Upper lobe of left lung (tissue), 6 donors: ENCODE measurements at places on chromosomes 16 and 17.
A peak's percentile ranks its signal among the peaks of the same experiment; 100 is the strongest.

DNA sequence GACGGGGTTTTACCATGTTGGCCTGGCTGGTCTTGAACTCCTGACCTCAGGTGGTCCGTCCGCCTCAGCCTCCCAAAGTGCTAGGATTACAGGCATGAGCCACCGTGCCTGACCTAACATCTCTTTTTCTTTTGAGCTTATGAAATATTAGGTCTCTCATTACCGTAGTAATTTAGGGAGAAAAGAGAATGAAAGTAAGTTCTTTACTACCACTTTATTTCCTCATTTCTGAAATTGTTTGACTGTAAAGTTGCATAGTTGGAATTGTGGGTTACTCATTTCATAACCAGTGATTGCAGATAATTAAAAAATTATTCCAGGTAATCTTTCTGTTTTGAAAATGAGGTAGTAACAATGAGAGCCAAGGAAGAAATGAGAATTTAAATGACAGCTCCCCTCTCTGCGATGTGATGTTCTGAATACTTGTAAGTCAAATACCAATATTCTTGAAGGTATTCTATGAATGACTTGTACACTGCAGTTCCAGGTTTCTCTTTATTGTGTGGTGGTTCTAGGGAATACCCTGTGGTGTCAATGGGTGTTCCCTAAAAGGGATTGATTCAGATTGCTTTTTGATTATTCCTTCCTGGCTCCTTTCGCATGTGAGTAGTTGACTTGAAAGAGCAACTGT is 28.3 kb downstream of the MAP2K4 start:
- DNase-seq, result no peak

- no peak for DNase-seq
These were observed 15.7 kb upstream of the CD79B start for GRCh38 chr17:63947711-63948330.

DNA sequence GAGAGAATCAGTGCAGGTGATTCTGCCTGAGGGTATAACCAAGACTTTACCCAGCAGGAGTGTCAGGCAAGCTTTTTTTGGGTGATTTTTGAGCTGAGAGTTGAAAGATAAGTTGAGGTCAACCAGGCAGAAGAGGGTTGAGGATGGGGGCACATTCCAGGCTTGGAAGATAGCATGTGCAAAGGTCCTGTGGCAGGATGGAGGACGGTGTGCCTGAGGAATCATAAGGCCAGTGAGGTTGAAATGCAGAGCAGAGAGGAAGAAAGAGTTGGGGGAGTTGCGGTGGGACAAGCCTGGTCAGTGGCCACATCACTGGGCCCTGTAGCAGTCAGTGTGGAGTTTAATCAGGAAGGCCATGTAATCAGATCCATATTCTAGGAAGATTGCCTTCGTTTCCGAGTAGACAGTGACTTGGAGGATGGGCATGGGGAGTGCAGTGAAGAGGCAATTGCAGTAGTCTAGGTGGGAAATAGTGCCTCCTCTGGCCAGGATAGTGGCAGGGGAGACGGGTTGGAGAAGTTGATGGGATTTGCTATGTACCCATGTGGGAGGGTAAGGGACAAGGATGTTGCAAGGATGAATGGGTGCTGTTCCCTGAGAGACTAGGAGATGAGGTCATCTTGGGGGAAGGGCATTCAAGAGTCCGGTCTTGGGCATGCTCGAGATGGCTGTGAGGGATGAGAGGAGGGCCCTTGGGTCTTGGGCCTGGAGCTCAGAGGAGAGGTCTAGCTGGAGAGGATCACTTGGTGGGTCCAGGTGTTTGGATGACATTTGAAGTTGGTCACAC is 3.9 kb downstream of the PLEKHG4 start:
- no peak for DNase-seq

DNA sequence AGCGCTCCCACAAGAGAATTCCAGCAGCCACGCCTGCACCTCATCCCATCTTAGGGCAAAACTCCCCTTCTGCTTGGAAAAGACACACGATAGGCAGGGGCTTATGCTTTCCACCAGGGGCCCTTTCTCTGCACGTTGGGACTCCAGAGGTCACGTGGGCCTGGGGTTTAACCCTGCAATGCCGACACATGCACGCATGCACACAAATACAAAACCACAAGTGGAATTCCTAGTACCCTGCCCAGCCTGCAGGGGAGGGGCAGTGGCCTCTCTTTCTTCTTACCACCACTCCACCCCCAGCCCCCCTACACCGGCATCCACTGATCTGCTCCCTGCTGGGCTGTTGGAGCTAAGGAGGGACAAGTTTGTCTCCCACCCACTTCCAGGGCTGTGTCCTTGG is 16.8 kb upstream of the CCDC182 start:
- no peak for DNase-seq

- no peak for DNase-seq
These were observed 20.0 kb upstream of the WFIKKN2 start for GRCh38 chr17:50815400-50815799.

DNA sequence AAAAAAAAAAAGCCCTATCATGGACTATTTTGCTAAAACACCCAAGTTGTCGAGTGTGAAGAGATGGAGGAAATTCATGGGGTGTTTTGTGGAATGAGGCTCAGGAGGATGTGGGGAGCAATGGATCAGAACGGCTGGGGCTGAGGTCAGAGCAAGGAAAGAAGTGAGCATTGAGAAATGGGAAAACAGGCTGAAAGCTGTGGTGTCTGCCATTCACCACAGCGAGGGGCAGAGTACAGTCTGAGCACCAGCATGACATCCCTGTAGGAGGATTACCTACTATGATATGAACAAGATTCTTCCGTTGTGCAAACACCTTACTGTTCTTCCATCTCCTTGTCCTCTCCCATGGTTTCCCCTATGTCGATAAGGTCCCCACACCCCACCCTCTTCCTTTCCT is 193.1 kb downstream of the TMEM114 start:
- no peak for DNase-seq

- DNase-seq, result no peak
These were observed 63.8 kb upstream of the GPRC5B start for GRCh38 chr16:19948186-19949104.

GRCh38 chr17:38461683-38462082 is 33.4 kb downstream of the ARHGAP23 start:
- DNase-seq, result no peak

DNA sequence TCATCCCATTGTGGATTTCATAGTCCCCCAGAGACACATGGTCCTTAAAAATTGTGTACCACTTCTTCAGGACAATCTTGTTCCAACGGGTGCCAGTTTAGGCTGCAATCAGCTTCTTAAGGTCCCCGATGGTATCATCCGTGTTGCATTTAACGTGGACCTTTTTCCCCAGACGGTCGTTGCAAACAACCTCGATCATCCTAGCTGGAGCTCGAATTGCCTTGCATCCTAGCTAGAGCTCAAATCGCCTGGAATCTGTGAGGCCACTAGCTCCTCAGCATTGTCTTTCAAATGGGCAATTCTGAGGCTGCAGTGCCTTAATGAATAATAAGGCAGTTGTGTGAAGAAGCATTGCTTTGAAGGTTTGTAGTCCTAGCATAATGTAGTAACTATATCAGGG is 37.7 kb upstream of the RHBDL3 start:
- DNase-seq, result no peak

DNA sequence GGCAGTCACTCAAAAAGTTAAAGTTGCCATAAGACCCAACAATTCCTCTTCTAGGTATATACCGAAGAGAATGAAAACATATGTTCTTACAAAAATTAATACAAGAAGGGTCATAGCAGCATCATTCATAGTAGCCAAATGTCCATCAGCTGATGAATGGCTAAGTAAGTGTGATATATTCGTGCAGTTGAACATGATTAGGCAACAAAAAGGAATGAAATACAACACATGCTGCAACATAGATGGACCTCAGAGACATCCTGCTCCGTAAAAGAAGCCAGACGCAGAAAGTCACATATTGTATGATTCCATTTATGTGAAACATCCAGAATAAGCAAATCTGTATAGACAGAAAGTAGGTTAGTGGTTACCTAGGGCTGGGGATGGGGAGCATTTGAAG is 229.4 kb upstream of the CACNG5 start:
- no peak for DNase-seq

DNA sequence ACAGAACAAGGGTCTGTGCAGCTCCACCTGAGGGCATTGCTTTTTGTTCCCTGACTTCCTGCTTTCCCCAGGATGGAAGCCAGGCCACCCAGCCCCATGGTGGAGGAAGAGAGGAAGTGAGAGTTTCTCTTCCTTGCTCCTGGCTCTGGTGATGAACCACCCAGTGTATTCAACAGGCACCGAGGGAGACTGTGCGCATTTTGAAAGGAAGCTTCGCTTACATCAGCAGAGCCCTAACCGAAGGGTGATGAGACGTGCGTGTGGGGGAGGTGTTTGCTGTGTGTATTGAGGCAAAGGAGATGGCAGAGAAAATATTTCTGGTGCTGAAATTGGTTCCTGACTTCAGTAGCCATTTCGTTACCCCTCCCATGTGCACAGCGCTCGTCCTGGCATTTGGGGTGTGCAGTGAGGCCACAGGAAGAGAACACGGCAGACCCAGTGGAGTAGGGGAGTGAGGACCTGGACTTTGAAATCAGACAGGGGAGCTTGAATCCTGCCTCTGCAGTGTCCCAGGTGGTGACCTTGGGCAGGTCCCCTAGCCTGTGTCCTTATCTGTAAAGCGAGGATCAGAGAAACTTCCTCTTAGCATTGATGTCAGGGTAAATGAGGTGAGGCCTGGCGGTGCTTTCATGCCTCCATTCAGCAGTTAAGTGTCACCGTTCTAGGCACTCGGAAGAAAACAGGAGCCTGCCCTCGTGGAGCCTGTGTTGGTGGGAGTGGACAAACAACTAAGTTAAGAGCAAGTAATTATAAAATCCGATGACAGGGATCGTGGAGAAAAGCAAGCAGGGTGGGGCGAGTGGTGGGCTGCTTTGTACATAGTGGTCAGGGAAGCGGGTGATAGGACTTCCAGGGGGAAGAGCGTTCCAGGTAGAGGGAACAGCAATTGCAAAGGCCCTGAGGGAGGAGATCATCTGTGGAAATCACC is 7.4 kb downstream of the CMIP start:
- DNase-seq, result no peak

DNA sequence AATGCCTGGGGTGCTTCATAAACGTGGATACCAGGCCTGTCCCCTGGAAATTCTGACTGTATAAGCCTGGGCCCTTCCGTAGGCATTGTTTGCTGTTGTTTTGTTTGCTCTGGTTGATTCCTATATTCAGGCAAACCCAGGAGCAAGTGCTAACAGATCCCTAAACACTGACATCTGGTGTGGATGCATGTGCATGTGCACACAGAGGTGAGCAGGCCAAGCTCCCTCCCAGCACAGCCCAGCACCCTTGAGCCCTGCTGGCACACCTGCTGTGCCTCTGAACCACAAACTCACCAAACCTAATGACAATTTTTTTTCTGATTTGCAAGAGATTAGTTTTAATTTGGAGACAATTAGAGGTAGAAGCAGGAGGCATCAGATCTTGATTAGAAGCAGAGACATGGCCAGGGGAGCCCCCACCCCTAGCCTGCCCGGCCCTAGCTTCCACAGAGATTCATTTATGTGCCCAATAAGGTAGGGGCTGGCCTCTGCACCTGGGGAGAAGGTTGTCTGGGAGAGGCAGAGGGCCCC is 40.4 kb downstream of the TMEM132E start:
- DNase-seq, result no peak

GRCh38 chr17:16928406-16929034 is 43.4 kb downstream of the TNFRSF13B start:
- DNase-seq, result peak; percentile 15

DNA sequence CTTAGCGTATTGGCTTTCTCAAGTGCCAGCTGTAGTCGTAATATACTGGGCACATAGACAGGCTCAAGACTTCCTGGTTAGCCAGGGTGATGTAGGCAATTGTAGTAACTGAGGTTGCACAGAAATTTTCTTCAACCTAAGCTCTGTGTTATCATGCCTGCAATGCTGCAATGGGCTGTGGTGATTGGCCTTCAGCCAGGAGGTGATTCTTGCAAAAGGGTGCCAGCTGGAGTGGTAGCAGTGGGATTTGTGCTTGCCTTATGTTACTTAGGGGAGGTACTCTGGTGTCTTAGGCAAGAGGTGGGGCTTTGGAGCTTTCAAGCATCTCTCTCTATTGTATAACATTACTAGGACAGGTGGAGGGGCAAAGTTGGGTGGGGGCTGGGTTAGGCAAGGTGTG is 495.1 kb downstream of the CDH11 start:
- no peak for DNase-seq

GRCh38 chr16:58421059-58421458 is 28.8 kb downstream of the GINS3 start:
- no peak for DNase-seq

- no peak for DNase-seq
These were observed 20.8 kb downstream of the NPRL3 start for GRCh38 chr16:117379-118365.

DNA sequence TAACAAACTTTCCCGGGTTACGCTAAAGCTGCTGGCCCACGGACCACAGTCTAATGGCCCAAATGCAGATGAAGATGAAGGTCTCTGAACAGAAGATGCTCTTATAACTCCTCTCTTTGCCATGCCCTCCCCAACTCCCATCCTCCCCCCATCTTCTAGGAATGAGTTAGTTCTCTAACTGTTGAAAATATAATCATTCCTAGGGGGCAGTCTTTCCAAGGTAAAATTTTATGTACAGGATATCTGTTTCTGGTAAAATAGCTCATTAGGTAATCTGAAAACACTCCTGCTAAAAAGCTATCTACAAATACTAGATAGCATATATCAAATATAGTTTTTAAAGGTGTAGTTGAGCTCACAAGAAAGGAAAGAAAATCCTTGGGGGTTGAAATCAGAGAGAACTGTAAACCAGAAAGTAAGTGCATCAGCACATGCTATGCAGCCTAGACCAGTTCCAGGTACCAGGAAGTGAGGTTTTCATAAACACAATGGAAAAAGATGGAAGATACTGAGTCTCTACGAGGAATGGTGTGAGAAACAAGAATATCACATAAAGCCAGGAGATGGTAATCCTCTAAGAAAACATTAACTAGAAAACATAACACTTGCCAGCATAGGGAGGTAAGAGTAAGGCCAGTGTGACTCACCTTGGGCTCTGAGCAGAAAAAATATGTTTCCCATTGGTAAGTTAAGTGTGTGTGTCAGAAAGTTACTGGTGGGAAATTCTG is 38.1 kb downstream of the CMC2 start:
- no peak for DNase-seq

DNA sequence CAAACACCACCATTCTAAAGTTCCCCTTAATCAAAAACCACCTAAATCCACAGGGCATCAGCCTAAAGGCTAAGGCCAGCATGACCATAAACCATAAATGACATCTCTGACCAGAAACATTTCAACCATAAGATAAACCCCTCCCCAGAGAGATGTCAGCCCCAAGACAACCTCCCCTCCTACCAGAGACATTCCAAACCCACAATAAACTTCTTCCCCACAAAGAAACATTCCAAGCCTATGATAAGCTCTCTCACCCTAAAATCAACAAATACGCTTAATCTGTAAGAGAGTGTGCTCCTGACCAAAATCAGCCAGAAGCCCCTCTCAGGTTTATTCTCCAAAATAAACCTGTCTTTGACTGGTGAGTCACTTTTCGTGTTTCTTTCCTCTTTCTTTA is 54.8 kb downstream of the SLFN5 start:
- no peak for DNase-seq

- DNase-seq, result no peak
These were observed 383.0 kb upstream of the PMFBP1 start for GRCh38 chr16:72554935-72555334.

GRCh38 chr17:62966426-62967204 is 580 bp downstream of the TANC2 start:
- peak; percentile 55 for DNase-seq

- DNase-seq, result peak; percentile 84
These were observed 1.4 kb upstream of the ALDOA start for GRCh38 chr16:30063893-30064728.

- DNase-seq, result no peak
These were observed 7.5 kb downstream of the NPTX1 start for GRCh38 chr17:80468781-80469493.
